Activated T-cell treated with anti-CD3 and anti-CD28 coated beads for 1 hour (primary cell): ENCODE measurements at places on chromosomes 12 and 14.
A peak's percentile ranks its signal among the peaks of the same experiment; 100 is the strongest.

- DNase-seq = no peak
These were observed 7.4 kb downstream of the GRIN2B start for GRCh38 chr12:13973996-13974395.

- DNase-seq = no peak
These were observed 198.9 kb downstream of the CACNA1C start for GRCh38 chr12:2251526-2252209.

GRCh38 chr14:79668951-79669350 lies 542.4 kb downstream of the DIO2 start:
- no peak for DNase-seq

DNA sequence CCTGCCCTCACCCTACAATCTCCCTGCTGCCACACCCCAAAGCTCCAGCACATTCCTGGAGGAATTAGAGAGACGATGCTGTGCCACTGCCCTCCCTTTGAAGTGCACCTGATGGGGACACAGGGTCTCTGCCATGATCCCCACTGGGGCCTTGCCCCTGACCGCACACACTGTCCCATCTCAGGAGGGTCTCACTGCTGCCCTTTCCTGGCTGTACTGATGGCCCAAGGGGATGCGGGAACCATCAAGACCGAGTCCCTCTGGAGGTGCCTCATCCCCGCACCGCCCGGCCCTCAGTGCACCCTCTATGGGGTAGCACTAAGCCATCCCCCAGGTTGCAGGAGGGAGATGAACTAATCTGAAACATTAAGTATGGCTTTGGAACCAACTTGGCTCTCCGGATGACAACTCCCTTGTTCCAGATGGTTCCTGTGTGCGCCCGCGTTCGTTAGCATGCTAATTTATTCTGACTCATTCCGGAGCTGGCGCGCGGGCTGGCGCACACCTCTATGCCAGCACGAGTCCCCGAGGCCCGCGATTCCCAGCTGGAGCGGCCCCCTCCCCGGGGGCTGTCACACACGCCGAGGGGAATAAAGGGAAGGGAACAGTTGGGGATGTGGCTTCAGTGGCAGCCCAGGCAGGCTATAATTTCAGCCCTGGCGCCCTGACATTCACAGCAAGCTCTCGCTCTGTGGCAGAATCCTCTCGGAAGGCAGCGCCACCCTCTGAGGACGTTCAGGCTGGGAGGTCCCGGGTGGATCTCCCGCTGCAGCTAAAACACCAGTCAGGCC lies 34.2 kb upstream of the C14orf180 start:
- DNase-seq = no peak

- DNase-seq = no peak
These were observed 6.4 kb downstream of the TNS2 start for GRCh38 chr12:53056296-53056695.

DNA sequence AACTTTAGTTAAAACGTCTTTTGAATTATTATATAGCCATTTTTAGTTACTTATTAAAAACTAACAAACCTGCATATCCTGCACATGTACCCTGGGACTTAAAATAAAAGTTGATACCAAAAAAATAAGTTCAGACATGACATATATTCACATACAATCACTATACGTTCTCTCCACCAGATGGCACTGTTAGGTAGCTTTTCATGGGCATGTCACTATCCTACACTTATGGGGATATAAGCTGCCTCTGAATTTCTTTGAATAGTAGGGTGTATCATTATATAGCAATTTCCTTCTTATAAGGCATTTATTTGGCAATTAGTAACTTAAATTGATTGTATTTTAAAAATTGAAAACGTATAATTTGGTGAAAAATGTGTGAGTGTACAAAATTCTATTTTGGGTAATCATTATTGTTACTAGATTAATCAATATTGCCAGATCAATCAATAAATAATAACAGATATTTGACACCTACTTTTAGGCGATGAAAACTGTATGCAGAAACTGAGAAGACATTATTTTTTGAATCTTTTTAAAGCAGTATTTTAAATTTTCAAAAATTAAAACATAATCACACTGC lies 31.8 kb upstream of the OR10A7 start:
- no peak for DNase-seq

DNA sequence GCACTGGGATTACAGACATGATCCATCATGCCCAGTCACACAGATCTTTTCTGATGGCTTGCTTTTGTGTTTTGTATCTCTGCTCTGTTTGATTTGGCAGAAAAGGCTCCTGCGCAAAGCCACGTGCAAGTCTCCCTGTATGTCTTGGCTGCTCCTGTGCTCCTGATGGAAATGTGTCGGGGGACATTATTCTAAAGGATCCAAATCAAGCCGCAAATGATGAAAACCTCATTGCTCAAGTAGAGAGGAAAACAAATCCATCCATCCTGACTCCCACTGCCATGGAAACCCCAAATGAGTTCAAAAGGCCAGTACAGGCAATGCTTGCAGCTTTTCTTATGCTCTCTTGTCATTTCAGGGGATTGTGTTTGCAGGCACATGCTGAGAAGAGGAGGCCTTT lies 93.8 kb downstream of the NDUFA12 start:
- no peak for DNase-seq

- DNase-seq = no peak
These were observed 126.9 kb upstream of the PDZRN4 start for GRCh38 chr12:41061192-41061591.

GRCh38 chr14:101105045-101105444 lies 201.5 kb upstream of the RTL1 start:
- DNase-seq = no peak

GRCh38 chr12:124605883-124606774 lies 38.7 kb upstream of the NCOR2 start:
- no peak for DNase-seq

DNA sequence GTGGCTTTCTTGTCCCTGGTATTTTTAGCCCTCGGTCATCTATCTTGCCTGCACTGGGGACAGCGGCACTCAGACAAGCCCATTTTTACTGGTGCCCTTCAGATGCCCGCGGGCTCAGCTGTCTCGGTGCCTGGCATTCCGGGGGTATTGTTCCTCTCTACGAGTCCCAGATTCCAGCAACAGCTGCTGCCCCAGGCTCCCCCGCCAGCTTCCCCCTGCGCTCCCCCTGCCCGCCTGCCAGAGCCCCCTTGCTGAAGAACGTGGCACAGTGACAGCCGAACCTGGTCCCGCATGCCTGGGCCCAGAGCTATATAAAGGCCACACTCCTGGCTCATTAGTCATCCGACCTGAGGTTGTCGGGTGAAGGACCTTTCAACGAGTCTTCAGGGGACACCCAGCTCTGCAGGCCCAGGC lies 10.9 kb upstream of the MYL2 start:
- DNase-seq = no peak

DNA sequence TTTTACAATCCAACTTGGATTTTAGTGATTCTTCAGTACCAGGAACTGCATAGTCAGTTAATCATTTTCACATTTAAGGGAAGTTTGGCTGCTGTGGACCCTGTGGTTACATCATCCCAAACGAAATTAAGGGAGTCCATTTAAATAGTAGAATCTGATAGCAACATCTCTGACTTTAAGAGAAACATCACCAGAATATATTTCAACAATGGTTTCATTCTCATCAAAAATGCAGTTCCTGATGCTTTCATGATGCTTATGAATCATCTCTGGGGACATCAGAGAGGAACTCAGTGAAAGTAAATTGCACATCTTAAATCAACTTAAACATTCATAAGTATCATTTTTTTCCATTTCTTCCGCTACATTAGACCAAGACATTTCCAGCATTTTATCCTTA lies 1170.7 kb downstream of the FSCB start:
- no peak for DNase-seq

GRCh38 chr14:60014402-60014801 lies 77.3 kb upstream of the PCNX4 start:
- DNase-seq = no peak

DNA sequence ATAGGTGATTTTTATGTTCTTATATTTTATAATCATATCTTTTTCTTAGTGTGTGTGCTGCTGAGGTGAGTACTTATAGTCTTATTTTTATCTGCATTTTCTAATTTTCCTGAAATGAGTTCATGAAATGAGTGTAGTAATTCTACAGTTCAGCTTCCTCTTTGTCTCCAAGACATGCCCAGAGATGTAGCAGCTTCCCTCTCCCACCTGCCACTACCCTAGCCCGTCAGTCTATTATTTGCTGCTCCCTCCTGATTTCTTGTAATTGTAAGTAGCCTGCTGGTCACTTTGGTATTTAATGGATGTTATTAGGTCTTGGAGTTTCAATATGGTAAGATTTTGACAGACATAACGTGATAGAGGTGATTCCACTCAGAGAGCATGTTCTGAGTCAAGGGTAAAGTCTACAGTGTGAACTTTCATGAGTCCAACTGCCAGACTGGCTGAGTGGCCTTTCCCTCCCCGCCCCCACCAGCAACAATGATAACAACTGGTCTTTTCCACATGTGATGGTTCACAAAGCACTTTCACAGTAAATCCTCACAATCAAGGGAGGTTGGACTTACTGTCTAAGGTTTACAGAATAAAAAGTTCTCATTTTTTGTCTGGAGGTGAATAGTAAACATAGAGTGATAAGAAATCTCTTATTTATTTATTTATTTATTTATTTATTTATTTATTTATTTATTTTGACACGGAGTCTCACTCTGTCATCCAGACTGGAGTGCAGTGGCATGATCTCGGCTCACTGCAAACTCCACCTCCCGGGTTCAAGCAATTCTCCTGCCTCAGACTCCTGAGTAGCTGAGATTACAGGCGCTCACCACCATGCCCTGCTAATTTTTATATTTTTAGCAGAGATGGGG lies 4.2 kb upstream of the RIPK3 start:
- no peak for DNase-seq

DNA sequence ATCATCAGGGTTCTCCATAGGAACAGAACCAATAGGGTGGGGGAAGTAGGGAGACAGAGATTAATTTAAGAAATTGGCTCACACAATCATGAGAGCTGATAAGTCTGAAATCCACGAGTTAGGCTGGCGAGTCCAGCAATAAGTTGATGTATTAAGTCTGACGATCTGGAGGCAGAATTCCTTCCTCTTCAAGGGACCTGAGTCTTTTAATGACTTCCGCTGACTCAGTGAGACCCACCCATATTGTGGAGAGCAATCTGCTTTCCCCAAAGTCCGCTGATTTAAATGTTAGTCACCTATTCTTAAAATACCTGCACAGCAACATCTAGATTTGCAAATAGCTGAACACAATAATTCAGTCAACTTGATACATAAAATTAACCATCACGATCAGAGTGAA lies 97.8 kb downstream of the SPTSSA start:
- no peak for DNase-seq

- DNase-seq = no peak
These were observed 4.8 kb downstream of the SLC41A2 start for GRCh38 chr12:104953323-104953722.

DNA sequence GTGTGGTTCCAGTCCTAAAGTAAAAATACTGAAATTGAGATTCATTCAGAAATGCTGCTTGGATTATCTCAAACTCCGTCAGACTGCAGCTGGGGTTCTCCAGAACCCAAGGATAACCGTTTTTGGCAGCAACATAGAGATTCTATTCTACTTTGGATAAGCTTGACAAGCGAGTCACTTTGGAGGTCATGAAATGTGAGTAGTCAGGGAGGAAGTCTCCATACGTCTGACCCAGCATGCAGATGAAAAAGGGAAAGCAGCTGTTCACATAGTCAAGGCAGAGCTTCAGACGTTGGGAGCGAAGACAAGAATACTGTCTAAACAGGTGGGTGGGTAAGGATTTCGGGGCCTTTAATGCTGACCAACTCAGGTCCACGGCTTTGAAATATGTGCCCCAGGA lies 14.9 kb upstream of the HSP90B1 start:
- DNase-seq = no peak

GRCh38 chr12:12224240-12224940 lies 42.5 kb downstream of the LRP6 start:
- no peak for DNase-seq

- DNase-seq = no peak
These were observed 1.2 kb downstream of the NTN4 start for GRCh38 chr12:95789126-95790032.

DNA sequence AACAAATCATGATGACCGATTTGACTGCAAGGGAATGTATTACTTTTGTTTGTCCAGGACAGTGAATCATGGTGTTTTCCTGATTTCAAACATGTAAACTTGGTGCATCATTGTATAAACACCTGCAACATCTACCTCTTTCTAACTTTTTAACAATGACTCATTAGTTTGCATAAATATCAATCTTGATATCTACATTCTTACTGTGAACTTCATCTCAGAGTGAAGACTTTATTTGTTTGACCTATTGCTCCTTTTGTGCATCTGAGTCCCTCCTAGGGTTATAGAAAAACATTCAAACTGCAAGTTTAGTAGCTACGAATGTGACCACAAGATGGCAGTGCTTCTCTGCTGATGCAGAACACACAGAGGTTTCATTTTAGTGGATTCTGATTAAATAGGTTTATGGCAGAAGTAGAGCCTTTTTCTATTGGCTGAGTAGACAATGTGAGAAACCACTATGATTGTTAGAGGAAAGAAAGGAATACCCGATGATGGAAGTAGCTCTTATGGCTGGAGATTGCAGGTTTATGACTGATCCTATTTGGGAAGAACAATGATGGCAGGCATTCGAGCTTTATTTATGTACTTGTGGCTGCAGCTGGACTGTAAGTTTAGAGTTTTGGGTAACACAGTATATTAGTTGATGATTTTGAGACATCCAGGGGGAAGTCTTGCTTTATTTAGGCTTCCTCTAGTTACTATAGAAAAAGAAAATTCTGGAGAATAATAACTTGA lies 244.2 kb upstream of the OR4E1 start:
- peak; percentile 25 for DNase-seq

DNA sequence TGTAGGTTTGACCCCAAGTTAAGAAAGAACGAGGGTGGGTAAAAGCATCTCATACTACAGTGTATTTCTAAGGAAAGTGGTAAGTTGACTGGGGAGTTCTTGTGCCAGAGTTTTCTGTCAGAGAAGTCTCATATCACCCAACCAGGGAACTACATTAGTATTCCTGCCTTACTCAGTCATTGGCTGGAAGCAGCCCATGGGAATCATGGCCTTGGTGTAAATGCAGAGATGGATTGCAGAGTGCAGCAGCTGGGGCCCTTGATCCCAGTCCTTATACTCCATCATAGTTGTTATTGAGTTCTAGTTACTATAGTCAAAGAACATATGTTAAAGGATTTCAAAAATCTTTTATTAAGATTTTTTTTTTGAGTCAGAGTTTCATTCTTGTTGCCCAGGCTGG lies 105.8 kb downstream of the MNAT1 start:
- DNase-seq = no peak

DNA sequence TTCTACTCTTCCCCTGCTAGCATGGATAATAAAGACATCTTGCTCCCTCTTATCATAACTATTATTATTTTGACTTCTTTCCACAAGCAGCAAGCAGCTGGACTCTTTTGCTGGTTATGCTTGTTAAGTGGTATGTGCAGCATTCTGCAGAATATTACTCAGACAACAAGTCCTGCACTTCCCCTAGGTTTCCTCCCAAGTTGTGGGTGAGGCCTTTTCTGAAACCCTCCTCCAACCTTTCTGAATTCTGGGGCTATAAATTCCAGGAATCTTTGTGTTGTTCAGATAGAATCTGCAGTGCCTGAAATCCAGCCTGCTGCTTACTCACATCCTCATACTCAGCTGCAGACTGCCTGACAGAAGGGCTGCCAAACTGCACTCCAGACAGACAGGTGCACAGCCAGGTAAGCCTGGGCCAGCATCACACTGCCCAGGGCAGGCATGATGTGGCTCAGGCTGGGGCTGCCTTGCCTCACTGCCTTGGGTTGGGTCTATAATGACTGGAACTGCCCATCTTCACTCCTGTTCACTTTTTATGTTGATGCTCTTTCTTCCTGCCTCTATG lies 6.2 kb upstream of the DHRS2 start:
- no peak for DNase-seq
